ENCODE measurements at places on chromosomes 1 and 21. TPM values are rescaled to one million over a fixed set of nuclear protein-coding genes. Genes with fewer than 3 reads are reported as not detected.

The GPA33 gene
- total RNA-seq = not detected

The FGGY gene
- total RNA-seq = 36.9 TPM

The C21orf58 gene
- 5.2 TPM for total RNA-seq

DNA sequence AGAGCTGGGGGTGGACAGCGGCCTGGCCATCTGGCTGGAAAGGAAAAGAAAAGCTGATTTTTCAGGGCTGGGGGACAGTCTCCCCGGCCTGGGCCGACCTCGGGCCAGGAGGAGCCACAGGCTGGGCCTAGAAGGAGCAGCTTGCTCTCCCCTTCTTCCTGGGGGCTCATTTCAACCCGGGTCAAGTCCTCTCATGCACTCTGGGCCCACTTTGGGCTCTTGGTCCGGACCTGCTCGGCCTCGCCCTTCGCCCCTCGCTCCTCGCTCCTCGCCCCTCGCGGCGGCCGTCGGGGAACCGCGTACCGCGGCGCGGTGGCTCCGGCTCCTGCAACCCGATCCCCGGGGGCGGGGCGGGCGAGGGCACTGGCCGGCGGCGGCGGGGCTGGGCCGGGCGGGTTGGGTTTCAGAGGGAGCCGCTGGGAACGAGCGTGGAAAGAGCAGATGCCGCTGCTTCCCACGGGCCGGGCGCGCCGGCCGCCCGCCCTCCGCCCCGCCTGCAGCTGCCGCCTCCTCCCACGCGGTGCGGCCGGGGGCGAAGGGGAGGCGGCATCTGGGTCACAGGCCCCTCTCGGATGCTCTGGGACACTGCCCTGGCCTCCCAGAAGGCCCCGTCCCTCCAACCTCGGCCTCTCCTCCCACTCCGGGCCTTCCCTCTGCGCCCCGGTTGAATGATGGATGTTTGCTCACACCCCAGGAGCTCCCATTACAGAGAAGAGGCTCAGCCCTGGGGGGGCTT is 6.6 kb downstream of the HEYL start:
- no peak for DNase-seq

GRCh38 chr1:61255358-61255703 is 173.0 kb downstream of the NFIA start:
- DNase-seq = no peak

GRCh38 chr1:213999732-214000131 is 12.0 kb downstream of the PROX1 start:
- DNase-seq = no peak

DNA sequence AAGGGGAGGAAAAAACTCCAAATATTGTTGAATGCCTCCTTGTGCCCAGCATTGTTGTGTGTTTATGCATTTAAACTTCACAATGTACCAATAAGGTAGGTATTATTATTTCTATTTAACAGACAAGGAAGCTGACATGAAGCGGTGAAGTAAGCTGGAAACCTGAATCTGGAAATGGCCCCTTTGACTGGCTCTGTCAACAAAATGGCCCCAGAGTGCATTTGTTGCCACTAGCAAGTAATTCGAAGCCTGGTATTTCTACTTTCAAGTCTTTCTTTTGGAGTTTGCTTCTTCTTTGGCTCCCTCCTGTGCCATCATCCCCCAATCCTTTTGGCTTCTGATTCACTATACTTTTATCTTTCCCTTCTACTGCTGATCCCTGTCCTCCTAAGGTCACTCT is 23.1 kb downstream of the CRYZL1 start:
- no peak for DNase-seq
